ENCODE measurements at places on chromosomes 11 and 22.

- no peak for DNase-seq
Measured at GRCh38 chr11:67441098-67441563, 2.1 kb downstream of the CORO1B start.

GRCh38 chr22:36175892-36176291 is 15.3 kb upstream of the APOL3 start:
- no peak for DNase-seq

- no peak for DNase-seq
Measured at GRCh38 chr11:19711911-19712280, 741 bp upstream of the NAV2 start.

GRCh38 chr22:41825376-41825775 is 7.5 kb upstream of the SREBF2 start:
- DNase-seq, result no peak

DNA sequence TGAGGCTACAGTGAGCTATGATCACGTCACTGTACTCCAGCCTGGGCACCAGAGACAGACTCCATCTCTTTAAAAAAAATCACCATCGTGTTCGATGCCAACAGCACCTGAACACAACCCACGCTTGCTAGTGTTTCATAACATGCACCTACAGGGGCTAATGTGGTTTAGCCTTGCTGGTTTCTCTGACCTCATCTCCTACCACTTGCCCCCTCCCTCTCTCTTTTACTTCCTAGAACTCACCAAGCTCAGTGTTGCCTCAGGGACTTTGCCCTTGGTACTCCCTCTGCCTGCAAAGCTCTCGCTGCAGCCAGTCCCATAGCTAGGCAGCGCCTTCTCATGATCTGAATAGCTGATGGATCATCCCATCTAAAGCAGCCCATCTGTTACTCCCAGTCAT is 99.8 kb downstream of the FBXO7 start:
- no peak for DNase-seq

DNA sequence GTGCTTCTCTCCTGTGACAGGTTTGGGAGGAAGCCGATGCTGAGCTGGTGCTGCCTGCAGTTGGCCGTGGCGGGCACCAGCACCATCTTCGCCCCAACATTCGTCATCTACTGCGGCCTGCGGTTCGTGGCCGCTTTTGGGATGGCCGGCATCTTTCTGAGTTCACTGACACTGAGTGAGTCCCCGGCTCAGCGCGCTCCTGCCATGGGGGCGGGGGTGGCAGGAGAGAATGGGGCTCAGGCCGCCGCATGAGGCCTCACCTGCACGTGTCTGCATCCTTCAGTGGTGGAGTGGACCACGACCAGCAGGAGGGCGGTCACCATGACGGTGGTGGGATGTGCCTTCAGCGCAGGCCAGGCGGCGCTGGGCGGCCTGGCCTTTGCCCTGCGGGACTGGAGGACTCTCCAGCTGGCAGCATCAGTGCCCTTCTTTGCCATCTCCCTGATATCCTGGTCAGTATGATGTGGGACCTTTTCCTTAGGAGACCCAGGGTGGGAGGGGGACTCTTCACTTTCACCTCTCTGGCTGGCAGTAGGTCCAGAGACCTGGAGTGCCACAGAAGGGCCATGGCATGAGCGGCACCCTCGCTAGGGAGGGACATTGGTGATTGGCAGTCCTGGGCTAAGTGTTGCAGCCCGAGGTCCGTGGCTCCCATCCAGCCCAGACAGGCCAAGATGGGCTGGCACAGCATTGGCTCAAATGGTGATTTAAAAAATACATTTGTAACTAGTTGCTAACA is 28.9 kb upstream of the SLC22A12 start:
- no peak for DNase-seq
